ENCODE measurements at places on chromosomes 5 and 9.

- DNase-seq: no peak
These were observed 19.8 kb upstream of the FAM151B start for GRCh38 chr5:80468131-80468530.

GRCh38 chr9:34203992-34204635 lies 25.3 kb downstream of the UBAP1 start:
- DNase-seq: no peak

DNA sequence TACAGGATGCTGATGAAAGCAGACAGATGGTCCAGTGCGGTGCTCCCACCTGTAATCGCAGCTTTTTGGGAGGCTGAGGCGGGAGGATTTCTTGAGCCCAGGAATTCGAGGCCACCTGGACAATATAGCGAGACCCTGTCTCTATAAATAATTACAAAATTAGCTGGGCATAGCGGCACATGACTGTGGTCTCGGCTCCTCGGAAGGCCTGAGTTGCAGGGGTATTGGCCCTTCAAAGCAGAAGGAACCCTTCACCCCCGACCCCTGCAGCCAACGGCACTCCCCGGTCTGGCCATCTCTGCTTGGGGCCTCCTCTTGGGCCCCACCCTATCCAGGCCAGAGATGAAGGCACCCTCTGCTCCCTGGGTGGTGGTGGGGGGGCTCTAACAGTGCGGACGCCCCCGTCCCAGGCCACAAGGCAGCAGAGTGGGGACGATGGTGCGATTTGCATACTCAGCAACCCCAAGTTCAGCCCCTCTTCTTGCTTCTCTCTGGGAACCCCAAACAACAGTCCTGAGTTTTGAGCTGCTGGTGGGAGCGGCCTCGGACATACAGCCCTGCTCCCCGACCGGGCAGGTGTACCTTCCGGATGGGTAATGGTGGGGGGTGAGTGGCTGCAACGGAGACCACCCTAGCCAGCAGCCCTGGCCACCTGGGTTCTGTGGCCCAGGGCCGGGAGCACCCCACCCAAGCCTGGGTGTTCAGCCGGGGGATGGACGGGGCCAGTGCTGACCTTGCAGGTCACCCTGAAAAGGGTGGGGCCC lies 50.7 kb downstream of the NACC2 start:
- DNase-seq: no peak

- no peak for DNase-seq
These were observed 68.4 kb downstream of the ENTREP1 start for GRCh38 chr9:69393425-69393824.

GRCh38 chr5:148780711-148781110 lies 45.7 kb upstream of the ADRB2 start:
- DNase-seq: no peak

DNA sequence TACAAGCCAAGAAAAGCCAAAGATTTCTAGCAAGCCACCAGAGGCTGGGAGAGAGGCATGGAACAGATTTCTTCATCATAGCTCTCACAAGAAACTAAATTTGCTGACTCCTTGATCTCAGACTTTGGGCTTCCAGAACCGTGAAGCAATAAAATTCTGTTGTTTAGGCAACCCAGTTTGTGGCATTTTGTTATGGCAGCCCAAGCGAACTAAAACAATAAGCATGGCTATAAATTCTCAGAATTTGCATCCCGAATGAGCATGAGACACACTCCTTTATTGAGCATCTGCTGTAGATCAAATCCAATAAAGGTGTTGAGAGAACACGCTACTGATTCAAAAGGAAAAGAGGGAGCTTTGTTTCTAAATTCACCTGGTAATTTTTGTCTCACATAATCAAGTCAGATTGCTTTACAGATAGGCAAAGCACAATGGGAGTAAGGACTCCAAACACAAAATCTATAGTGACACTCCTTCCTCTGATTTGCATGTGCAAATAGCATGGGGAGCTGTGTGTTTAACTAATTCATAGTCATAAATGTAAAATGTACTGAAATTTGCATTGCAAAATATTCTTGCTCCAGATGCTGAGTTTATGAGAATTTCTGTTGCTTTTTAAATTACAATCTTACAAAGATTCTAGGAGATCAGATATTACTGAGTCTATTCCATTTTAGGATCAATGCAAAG lies 308.7 kb downstream of the MED10 start:
- DNase-seq: no peak

DNA sequence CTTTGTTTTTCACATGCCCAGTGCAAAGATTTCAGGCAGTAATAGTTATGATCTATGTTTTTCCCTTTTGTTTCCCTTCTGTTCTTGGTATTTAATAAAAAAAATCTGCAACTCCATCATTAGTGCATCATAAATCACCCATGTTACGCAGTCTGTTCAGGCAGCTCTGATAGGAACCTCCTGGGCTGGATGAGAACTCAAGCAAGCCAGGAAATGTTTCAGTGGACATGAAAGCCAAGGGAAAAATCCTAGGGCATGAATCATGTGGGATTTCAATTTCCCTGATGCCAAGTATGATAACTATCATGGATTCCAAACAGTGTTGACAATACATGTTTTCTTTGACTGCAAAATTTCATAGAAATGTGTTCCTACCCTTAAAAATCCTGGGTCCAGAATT lies 119.7 kb upstream of the TARS1 start:
- no peak for DNase-seq

GRCh38 chr5:97049175-97049574 lies 93.2 kb downstream of the LIX1 start:
- no peak for DNase-seq

DNA sequence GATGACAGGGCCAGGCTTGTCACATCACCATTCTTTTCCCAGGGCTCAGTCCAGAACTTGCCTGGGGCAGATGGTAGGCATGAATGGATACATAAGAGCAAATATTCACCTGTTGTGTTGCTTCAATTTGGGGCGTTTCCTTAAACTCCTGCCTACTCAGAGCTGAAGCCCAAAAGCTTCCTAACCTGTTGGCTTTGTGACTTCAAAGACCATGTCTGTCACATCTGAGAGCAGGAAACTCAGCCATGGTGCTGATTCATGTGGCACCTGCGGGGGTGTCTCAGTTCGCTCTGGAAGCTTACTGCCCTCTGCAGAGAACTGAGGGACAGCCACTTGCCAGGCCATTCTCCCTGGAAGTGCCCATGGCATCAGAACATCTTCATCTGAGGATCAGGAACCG lies 246.6 kb downstream of the HSPA4 start:
- DNase-seq: no peak

DNA sequence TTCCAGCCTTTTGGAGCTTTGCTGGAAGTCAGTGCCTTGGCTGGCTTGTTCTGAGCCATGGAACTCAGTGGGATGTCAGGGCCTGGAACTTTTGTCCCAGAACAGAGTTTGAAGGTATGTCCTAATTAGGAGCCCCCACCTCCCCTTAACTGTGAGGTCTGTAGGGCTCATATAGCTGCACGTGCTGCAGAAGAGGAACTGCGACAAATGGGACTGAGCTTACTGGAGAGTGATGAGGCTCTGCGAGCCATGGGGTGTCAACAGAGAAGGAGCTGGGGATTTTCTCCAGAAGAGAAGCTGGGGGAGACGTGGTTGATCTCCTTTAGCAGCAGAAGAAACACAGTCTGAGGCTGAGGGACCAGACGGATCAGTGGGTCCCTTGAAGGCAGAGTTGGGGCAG lies 10.9 kb downstream of the TMEM8B start:
- DNase-seq: no peak
